H1 (cell line): ENCODE measurements at places on chromosomes 13 and 19.

- no peak for DNase-seq
These were observed 33.0 kb downstream of the XPO4 start for GRCh38 chr13:20869540-20869939.

- DNase-seq: no peak
These were observed 1.1 kb upstream of the CHST8 start for GRCh38 chr19:33620611-33621010.

DNA sequence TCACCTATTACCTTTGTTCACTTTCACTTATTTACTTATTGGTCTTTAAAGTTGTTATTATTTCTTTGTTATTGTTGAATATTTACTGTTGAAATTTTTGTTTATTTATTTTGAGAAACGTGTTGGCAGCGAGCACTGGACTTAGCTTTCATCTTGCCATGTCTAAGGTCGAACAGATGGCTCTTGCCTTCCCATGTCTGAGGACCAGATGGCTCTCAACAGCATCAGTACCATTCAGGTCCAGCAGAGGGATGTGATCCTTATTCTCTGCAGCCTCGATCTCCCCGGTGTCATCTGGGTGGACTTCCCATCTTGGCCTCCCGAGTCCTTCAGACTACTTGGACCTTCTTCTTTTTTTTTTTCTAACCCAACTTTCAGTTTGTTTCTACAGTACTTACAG is 1437.6 kb downstream of the UQCRFS1 start:
- no peak for DNase-seq

- no peak for DNase-seq
These were observed 10.1 kb downstream of the TMEM143 start for GRCh38 chr19:48353677-48354076.

GRCh38 chr13:108283110-108283509 is 13.6 kb downstream of the TNFSF13B start:
- no peak for DNase-seq

DNA sequence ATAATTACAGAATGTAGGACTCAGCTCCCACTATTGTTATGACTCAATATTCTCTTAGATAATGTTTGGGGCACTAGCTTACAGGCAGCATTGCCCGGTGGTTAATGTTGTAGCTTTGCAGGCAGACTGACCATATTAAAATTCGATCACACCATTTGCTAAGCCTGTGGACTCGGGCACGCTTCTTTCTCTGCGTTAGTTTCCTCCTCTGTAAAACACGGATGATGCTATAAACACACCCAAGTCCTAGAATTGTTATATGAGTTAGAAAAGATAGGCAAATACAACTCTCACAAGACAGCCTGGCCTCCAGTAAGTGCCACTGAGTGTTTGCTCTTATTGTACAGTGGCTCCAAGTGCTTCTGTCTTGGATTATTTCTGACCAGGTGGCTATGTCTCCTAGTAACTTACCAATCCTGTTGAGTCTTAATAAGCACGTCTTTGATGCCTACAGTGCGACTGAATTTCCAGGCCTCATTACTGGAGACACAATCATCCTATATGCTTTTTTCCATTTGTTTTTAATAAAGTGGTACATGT is 50.0 kb upstream of the ALOX5AP start:
- no peak for DNase-seq

GRCh38 chr19:1424192-1424955 is 13.8 kb upstream of the RPS15 start:
- DNase-seq: no peak

DNA sequence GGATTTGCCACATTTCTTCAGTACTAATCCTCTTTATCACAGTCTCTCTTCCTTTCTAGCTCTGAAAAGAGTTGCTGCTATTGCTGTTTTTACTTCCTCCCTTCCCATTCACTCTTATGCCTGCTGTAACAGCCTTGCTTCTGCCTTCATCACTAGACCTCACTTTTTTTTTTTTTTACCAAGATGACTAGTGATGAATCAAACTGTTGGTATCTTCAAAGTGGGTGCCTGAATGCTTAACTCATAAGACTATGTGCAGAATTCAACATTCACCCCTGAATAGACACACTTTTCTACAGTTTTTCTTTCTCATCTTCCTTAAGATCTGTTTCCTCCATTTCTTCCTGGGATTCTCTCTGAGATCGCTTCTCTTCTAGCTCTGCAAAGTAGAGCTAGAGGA is 217.2 kb upstream of the HTR2A start:
- DNase-seq: no peak

- DNase-seq: no peak
These were observed 1.5 kb downstream of the CALM3 start for GRCh38 chr19:46602392-46603194.

GRCh38 chr13:36776175-36776574 is 42.8 kb upstream of the RFXAP start:
- DNase-seq: no peak

- DNase-seq: no peak
These were observed 38.8 kb downstream of the NLRP12 start for GRCh38 chr19:53785196-53785889.

DNA sequence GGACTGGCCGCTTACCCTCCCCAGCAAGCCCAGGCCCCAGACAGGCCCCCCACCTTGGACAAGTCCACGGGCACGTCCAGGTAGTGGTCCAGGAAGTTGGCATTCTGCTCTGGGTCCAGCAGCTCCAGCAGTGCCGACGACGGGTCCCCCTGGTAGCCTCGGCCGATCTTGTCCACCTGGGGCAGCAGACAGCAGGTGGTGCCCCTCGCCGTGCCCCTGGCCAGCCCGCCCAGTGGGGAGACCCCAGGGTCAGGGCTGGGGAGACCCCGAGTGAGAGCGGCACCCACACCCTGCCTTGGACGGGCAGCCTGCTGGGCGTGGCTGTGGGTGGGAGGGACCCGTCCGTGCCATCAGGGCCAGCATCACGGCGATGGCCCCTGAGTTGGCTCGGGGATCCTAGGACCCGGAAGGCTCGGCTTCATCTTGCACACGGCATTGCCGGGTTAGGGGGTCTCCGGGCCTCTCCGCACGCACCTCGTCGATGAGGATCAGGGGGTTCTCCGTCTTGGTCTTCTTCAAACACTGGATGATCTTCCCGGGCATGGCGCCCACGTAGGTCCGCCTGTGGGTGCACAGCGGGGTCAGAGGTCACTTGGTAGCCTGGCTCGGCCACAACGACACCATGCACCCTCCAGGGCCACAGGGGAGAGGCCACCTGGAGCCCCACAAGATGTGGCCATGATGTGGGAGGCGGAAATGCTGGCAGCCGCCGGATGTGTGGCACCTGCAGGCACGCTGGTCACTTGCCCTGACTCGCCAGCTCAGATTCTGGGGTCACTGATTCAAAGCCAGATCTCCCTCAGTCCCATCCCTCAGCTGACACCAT is 6.3 kb downstream of the RPL36 start:
- no peak for DNase-seq

- DNase-seq: no peak
These were observed 18.4 kb downstream of the SPATA13 start for GRCh38 chr13:24178847-24179485.

GRCh38 chr13:53612200-53612599 is 583.6 kb downstream of the OLFM4 start:
- no peak for DNase-seq

DNA sequence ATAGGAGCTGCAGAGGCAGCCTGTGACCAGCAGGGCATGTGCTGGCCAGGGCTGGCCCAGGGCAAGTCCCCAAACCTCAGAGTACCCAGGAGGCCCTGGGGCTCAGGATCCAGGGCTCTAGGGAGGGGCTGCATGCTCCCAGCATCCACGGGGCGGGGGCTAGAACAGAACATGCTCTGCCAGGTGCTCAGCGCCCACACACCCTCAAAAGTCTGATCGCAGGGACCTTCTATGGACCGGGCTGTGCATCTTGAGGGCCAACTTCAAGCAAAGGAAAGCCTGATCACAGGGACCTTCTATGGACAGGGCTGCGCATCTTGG is 33.5 kb downstream of the ELL start:
- DNase-seq: no peak

DNA sequence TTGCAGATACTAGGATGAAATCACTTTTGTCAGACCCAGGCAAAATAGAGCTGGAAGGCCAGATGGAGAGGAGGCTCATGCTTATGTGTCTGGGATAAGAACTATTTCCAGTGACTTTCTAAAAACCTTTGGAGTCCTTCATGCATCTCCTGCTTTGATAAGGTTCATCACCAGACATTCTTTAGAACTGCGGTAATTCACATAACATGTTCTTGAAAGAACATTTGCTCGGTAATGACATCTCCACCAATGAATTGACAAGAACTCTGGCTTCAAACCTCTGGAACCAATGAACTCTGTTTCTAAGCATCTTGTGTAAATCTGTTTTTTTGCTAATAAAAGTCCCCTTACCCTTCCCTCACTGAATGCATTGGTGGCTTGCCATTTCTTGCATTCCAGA is 112.0 kb upstream of the KL start:
- no peak for DNase-seq

GRCh38 chr19:1134431-1134830 is 30.6 kb downstream of the GPX4 start:
- DNase-seq: no peak

- DNase-seq: no peak
These were observed 145.8 kb downstream of the KCNRG start for GRCh38 chr13:50161052-50161451.

GRCh38 chr13:94416454-94417080 is 62.9 kb downstream of the DCT start:
- DNase-seq: peak; percentile 57

DNA sequence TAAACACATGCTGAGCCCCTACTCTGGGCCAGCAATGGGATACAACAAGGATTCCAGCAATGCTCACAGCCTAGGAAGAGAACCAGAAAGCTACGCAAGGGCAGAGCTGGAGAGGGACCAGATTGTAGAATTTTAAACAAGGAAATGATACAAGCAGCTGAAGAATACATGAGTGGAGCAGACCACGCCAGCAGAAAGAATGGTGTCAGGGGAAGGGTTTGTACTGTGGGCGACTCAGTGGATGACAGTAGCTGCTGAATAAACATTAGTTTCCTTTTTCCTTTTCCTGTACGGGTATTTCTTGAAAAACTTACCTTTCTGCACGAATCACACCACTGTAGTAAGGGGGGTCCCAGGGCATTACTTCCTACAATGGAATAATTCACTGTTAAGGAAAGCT is 30.7 kb downstream of the MIPEP start:
- no peak for DNase-seq

- DNase-seq: peak; percentile 92
These were observed 7.8 kb downstream of the ANKLE1 start for GRCh38 chr19:17289489-17289888.

DNA sequence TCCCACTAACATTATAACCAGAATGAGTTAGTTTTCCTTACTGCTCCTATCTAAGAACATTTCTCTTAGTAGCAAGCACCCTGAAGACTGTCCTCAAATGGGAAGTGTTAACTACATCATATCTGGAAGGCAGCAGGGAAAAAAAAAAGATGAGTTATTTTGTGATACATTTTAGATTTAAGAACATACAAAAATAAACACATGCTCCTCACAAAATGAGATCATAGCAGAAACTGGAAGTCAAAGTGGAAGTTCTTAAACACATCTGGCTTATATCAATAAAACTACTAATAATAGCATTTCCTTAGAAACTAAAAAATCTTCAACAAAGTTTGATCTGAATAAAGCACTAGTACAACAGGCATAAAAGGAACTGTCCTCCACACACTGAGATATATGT is 70.4 kb downstream of the SLITRK6 start:
- DNase-seq: no peak

DNA sequence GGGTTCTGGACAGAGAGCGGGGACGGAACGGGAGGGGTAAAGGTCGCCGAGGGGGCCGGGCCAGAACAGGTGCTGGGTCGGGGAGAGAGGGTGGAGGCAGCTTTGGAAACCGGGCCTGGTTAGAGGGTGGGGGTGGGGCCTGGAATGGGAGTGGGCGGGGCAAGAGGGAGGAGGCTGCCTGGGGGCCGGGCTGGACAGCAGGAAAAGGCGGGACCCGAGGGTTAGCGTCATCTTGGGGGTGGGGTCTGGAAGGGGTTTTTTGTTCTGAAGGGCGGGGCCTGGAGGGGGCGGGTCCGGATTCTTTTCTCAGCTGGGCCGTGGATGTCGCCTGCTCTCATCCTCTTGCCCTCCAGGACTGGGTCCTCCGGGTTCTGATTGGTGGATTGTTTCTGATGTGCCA is 4.3 kb upstream of the ZNF813 start:
- DNase-seq: peak; percentile 80

DNA sequence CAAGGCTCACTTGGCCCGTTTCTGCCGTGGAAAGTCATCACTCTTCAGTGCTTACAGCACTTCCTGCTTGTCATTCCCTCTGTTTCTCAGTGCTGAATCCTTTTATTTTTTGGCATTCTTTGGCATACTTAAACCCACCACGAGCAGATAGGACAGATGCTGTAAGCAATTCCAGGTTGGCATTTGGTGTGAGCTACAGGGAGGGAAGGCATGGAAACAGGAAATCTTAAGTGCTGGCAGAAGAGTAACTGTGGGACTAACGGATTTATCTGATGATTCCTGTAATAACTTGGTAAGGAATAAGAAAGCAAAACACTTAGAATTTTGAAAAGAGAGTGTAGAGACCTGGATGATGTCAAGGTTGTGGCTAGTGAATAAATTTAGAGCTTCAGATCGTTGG is 273.4 kb downstream of the GPC6 start:
- no peak for DNase-seq

- DNase-seq: no peak
These were observed 366.2 kb upstream of the TSHZ3 start for GRCh38 chr19:31715249-31715945.

DNA sequence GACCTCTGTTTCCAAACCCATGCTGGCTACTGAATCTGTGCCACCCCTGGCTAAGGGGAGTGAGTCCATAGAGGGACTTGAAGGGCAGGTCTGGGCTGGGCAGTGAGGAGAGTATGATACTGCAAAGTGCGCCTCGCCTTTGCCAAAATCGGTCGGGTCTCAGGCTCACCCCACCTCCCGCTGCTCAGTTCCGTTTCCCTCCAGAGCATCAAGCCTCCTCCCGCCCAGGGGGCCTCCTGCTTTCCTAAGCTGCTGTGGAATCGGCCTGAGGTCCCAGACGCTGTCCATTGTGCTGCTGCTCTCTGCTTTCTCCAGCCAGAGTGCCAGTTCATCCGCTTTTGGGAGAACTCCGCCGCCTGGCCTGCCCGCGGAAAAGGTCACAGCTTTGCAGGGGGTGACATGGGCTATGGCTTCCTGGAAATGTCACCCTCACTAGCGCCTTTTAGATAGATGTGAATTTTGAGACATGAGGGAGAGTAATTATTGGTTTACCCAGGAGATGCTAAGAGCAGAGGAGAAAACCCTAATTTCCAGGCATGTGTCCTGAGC is 1418.4 kb downstream of the UQCRFS1 start:
- DNase-seq: peak; percentile 61

GRCh38 chr19:16915734-16916133 is 26.9 kb downstream of the F2RL3 start:
- DNase-seq: no peak

GRCh38 chr13:110137680-110138009 is 169.3 kb downstream of the COL4A1 start:
- no peak for DNase-seq

GRCh38 chr13:51243832-51244231 is 21.6 kb downstream of the FAM124A start:
- DNase-seq: peak; percentile 87

- no peak for DNase-seq
These were observed 5.1 kb downstream of the RASGRP4 start for GRCh38 chr19:38420935-38421334.

- DNase-seq: no peak
These were observed 4.2 kb upstream of the CACNG7 start for GRCh38 chr19:53904909-53905308.
